Stimulated activated CD8-positive, alpha-beta memory T cell treated with anti-CD3 and anti-CD28 coated beads, Interleukin-4, amount 100 ng/mL, for 24 hours (primary cell): ENCODE measurements at places on chromosomes 4 and X.
A peak's percentile ranks its signal among the peaks of the same experiment; 100 is the strongest.

DNA sequence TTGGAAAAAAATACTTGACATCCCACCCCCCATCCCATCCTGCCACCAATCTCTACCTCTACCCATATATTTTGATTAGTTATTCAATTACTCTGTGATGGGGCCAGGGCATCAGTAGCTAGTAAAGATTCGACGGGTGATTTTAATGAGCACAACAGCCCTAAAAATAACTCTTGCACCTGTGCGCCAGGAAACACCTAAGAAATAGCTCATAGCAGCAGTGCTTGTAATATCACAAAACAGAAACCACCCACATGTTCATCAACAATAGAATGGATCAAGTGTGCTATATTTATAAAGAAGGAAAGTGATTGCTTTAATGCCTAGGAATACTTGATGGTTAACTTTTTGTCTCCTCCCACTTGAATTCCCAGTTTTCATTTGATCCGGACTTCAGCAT lies 225.6 kb upstream of the LCORL start:
- DNase-seq, result no peak

DNA sequence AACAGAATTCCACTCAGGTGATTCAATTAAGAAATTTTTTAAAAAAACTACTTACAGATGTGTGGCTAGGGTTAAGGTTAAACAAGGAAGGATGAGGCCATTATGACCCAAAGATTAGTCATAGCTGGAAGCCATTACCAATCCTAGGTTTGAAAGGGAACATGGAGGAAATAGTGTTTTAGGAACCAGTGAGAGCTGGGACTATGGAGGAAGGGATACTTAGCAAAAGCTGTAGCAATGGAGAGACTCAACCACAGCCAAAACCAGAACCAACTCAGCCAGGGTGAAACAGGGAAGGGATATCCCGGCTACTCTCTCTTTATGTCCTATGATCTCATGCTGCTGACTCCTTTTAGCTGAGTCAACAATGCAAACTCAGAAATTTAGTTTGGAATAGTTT lies 148.6 kb upstream of the CNKSR2 start:
- DNase-seq, result no peak

DNA sequence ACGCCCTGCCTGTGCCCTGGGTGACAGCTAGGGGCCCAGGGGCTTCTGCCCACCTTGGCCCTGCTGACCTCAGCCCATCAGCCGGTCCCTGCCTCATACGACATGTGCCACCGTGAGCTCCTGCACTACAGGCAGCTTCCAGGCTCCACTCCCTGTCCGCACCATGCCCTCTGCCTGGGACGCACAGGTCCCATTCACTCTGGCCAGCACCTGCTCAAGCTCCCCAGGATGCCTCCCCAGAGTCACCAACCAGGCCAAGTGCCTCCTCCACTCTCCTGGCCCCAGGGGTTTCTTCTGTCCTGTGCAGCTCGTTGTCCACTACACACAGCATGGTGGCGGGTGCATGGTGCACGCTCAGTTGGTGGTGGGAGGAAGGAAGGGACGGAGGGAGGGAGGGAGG lies 20.2 kb upstream of the MRFAP1 start:
- no peak for DNase-seq

- no peak for DNase-seq
Measured at GRCh38 chrX:17826609-17827496, 34.2 kb downstream of the RAI2 start.

DNA sequence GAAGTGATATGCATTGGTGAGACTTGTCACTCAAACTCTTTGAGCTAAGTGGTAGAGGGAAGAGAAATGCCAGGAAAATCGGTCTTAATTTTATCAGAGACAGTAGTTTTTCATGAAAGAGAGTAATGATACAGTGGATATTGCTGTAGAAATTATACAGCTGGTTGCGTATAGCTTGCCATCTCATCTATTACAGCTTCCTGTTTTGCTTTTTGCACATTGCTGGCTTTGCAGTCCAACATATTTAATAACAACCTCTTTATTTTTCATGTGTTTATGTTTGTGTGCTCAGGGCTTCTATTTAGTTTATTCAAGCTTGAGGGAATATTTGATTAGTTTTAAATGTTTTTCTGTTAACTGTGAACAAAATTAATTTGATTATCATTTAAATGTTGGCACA lies 11.5 kb downstream of the SMAD1 start:
- DNase-seq, result no peak

GRCh38 chrX:13803116-13803515 lies 13.8 kb downstream of the GPM6B start:
- no peak for DNase-seq

DNA sequence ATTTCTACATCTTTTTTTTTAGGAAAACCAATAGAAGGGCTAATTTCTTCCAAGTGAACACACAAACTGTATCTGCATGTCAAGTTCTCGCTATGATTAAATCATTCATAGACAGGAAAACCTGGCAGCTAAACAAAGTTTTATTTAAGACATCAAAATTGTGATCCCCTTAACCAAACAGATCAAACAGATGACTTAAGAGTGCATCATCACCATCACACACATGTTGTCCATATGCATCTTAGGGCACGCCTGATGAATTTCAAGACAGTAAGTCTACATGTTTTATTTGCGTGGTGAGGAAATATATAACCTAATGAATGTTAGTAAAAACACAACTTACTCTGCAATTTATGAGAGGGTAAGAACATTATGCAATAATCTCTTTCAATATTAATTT lies 317.0 kb upstream of the ANXA10 start:
- DNase-seq, result no peak

GRCh38 chrX:154750301-154751202 lies at the start of gene GAB3:
TSS of gene GAB3 (minus strand) at chrX:154751077. CDS start at chrX:154751025, 52 bp downstream.
- DNase-seq, result no peak

- DNase-seq, result no peak
Measured at GRCh38 chr4:101322743-101323142, 24.6 kb downstream of the PPP3CA start.

GRCh38 chrX:28848707-28849106 lies 261.5 kb downstream of the IL1RAPL1 start:
- DNase-seq, result no peak

DNA sequence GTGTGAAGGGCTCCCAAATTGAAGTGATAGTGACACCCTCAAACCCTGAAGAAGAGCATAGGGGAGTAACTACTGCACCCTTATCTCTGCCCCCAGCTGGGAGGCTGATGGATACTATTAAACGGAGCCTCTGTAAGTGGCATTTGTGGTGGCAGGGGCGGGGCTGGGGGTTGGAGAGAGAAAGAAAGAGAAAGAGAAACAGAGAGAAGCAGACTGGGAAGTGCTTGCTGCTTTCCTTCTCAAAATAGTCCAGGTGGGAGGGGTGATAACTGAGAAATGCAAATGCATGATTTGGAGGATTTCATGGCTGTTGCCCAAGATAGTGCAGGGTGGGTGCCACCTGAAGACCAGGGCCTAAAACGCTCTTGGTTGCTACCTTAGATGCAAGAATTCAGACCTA lies 253.5 kb upstream of the GATB start:
- peak; percentile 23 for DNase-seq

GRCh38 chr4:115356176-115356575 lies 242.8 kb upstream of the NDST4 start:
- no peak for DNase-seq

DNA sequence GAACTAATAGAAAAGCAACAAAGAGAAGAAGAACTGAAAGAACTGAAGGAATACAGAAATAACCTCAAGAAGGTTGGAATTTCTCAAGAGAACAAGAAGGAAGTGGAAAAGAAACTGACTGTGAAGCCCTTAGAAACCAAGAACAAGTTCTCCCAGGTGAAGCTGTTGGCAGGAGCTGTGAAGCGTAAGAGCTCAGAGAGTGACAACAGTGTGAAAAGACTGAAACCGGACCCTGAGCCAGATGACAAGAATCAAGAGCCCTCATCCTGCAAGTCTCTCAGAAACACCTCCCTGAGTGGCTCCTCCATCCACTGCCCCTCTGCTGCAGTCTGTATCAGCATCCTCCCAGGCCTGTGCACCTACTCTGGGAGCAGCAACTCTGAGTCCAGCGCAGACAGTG lies 8.4 kb upstream of the FHDC1 start:
- no peak for DNase-seq

DNA sequence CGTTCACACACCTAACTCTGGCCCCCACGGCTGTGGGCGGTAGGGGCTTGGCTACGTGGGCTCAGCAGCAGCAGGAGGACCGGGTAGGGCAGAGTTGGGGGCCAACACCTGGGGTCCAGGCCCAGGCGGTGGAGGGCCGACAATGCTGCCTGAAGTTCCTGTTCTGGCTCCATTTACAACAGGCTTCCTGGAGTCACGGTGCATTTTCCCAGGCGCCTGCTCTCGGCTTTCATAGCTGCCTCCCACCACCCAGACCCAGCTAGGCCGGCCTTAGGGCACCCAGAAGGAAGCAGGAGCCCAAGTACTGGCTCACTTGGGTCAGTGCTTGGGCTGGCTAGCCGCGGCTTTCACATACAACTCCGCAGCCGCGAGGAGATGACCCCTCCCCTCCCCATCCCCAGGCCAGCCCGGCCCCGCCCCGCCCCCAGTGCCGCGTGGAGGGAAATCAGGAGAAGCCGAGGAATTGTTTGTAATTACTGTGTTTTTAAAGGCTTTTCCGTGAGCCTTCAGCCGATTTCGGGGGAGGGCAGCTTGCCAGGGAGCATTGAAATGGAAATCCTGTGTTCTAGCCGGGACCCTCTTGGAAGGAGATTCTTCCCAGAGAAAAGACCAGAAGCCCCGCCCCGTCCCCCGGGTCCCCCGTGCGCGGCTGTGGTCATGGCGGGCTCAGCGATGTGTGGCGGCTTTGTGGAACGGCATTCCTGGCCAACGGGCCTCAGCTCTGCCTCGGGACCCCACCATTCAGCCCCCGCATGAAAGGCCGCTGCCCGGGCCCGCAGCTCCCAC lies 28.5 kb downstream of the PJA1 start:
- DNase-seq, result no peak

- DNase-seq, result no peak
Measured at GRCh38 chr4:8495803-8496202, 55.2 kb downstream of the TRMT44 start.

DNA sequence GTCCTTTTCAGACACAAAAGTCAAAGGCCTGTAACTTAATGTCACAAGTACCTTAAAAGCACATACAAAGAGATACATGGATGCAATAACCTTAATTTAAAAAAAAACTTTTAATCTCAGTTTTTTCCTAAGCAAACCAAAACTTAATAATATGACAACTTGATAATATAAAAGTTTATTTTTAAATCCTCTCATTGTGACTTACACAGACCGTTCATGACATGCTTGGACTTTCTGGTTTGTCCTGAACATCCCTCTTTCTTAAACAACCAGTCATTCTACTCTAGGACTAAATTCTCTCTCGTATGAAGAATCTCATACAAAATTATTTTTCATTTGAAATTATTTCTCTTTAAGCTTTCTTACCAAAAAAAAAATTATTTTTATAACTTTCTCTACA lies 43.1 kb upstream of the CYP2U1 start:
- DNase-seq, result no peak

- DNase-seq, result no peak
Measured at GRCh38 chr4:171847751-171848150, 34.5 kb downstream of the GALNTL6 start.

- no peak for DNase-seq
Measured at GRCh38 chr4:46992338-46992737, 1.0 kb downstream of the GABRA4 start.

DNA sequence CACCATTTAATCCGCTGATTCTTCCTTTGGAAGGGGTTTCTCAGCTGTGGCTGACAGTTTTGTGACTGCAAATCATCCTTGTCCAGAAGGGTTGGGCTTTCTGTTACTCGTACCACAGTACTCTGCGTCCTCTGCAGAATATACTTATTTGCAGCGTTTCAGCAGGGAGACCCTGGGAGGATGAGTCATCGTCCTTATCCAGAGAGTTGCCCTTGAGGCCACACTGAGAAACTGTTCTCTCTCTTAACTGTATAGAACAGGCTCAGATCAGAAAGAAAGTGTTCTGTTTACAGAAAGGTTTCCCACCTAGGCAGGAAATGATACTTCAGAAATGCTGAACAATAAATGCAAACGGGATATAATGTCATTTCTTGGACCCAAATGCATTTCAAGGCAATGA lies 47.8 kb upstream of the DDX53 start:
- no peak for DNase-seq

DNA sequence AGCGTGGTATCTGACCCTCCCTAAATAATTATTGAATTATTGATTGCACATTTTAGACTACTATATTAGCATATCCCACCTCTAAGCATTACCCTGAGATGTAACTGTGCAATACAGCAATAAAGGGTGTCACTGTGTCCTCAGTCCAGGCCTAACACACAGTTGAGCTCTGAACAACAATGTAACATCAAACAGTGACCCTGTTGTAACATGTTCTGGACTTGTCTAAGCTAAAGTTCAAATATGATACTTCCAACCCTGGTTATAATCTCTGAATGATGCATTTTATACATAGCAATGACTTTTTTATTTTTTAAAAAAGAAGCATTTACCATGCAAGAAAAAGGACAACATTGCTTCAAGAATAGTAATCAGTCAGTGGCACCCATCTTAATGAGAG lies 61.6 kb upstream of the DMD start:
- DNase-seq, result no peak

- no peak for DNase-seq
Measured at GRCh38 chr4:139943277-139943676, 210.7 kb downstream of the MAML3 start.
